ENCODE measurements at places on chromosomes 7 and 10.

DNA sequence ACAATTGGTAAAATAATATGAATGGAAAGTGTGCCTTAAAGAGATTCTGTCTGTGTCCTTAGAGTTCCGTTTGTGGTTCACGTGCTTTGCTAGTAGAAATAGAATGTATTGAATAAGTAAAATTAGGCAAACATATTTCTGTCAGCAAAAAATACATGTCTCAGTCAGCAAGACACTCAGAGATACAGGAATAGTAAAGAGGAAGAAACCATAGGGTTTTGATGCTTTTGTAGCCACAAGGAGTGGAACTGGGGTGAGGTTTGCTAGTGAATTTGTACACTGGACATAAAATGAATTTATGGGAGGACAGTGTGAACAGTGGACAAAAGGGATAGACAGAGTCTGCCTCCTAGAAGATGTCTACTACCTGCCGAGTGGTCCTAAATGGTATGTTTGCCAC is 289.2 kb upstream of the NRP1 start:
- H3K4me1 ChIP-seq = no peaks in the 10 kb centered on the region
- H3K27ac ChIP-seq = no peak overlapping the region
- H3K36me3 ChIP-seq = no peaks in the 10 kb centered on the region
- no peak for DNase-seq
- no peaks in the 10 kb centered on the region for H3K27me3 ChIP-seq
- no peak overlapping the region for H3K4me3 ChIP-seq

DNA sequence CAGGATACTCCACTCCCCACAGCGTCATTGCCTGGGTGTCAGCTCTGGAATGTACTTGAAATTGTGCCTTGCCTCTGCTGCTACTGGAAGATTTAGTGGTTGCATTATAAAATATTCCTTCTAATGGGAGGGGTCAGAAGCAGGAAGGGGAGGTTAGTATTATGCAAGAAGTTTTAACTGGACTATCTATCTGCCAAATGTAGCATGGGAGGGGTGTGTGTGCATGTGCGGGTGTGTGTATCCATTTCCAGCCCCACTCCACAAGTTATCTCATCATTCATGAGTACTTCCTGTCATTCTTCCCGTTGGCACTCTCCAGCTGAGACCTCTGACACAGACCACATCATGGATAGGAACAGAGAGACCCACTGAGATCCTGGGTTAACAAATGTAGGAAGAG is 13.4 kb downstream of the MBL2 start:
- H3K4me3 ChIP-seq = no peak overlapping the region
- H3K36me3 ChIP-seq = no peaks in the 10 kb centered on the region
- no peaks in the 10 kb centered on the region for H3K4me1 ChIP-seq
- no peak overlapping the region for H3K27ac ChIP-seq
- no peaks in the 10 kb centered on the region for H3K27me3 ChIP-seq

DNA sequence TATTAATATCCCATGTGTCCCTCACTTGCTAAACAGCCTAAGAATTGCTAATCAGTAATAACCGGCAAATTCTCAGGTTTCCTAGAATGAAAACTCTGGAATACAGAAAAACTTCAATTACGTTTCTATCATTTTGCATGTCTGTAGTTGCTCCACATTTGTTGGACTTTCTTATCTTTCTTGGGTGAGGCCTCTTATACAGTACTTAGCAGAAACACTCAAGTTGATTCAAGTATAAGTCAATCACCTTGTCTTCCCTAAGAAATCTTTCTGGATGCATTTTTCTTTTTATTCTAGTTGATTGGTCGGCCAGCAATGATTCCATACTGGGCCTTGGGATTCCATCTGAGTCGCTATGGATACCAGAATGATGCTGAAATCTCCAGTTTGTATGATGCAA is 61.4 kb downstream of the MGAM2 start:
- H3K36me3 ChIP-seq = no peaks in the 10 kb centered on the region
- H3K4me1 ChIP-seq = no peaks in the 10 kb centered on the region
- H3K4me3 ChIP-seq = no peak overlapping the region
- no peak overlapping the region for H3K27ac ChIP-seq
- peaks cover 5% of the 10 kb centered on the region for H3K27me3 ChIP-seq

DNA sequence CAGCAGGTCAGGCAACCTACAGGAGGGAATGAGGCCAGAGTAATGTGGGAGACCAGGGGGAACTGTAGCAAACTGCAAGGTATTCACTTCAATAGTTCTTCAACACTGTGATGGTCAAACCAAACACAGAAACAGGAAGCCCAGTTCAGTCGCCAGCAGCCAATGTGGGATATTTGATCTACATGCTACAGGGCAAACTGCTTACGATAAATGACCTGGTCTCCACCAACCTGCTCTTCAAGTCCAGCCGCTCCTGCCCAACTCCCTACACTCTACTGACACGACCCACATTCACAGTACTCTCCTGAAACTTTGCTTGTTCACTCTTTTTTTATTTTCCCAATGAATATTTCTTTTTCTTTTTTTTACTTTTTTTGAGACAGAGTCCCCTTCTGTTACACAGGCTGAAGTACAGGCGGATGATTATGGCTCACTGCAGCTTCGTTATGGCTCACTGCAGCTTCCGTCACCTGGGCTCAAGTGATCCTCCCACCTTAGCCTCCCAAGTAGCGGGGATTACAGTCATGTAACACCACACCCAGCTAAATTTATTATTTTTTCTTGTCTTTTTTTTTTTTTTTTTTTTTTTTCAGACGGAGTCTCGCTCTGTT is 42.1 kb downstream of the MDH2 start:
- DNase-seq = no peak
- peak overlapping the region; percentile 17 for H3K27ac ChIP-seq
- no peak overlapping the region for H3K4me3 ChIP-seq
- no peaks in the 10 kb centered on the region for H3K27me3 ChIP-seq

DNA sequence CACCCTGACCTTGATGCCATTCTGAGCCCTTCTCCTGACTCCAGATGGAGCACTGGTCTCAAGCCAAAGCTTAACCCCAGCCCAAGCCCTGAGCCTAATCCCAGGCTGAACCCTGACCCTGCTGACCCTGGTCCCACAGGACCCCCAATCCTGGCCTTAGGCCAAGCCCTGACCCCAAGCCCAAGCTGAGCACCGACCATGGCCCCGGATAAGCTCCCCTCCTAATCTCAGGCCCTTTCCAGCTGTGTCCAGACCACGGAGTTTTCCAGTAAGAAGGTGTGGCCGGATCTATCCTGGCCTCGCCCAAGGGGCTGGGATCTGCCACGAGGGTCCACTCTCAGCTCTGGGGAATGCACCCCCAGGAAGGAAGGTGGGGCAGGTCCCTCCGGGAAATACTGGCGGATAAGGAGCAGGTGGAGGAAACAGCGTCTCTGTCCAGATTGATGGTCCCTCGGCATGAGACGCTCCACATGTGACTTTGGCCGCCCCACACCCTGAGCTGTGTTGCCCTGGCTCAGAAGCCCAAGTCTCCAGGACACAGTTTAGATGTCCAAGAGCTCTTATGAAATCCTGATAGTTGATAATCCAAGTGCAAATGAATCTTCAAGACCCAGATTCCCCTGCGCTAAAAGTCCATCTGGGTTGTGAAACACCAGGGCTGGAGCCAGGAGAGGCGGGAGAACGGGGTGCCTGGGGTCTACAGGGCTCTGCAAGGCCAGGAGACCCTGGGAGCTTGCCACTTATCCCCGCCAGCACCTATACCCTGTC is 10.4 kb downstream of the ELN start:
- no peak overlapping the region for H3K4me3 ChIP-seq
- peaks cover 11% of the 10 kb centered on the region for H3K4me1 ChIP-seq
- H3K27me3 ChIP-seq = peaks cover 14% of the 10 kb centered on the region
- H3K36me3 ChIP-seq = no peaks in the 10 kb centered on the region
- H3K27ac ChIP-seq = no peak overlapping the region
- no peak for DNase-seq

DNA sequence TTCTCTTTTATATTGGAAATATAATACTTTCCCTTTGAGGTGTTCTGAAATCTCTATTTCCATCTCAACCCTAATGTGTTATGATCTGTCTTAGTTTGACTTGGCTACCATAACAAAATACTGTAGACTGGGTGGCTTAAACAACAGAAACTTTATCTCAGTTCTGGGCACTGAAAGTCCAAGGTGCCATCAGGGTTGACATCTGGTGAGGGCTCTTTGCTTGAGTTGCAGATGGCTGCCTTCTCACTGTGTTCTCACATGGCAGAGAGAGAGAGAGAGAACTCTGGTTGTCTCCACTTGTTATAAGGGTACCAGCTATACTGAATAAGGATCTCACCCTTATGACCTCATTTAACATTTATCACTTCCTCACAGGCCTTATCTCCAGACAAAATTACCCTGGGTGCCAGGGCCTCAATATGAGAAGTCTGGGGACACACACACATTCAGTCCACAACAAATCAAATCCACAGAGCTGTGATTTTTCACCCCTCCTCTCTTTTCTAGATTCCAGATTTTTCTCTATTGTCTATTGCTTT is 104.5 kb downstream of the SRI start:
- no peak for DNase-seq
- no peaks in the 10 kb centered on the region for H3K36me3 ChIP-seq
- H3K4me3 ChIP-seq = no peak overlapping the region
- H3K27ac ChIP-seq = no peak overlapping the region
- H3K27me3 ChIP-seq = no peaks in the 10 kb centered on the region
- no peaks in the 10 kb centered on the region for H3K4me1 ChIP-seq

- H3K27me3 ChIP-seq = no peaks in the 10 kb centered on the region
Measured at GRCh38 chr10:128776673-128777252, 650.5 kb upstream of the MKI67 start.

GRCh38 chr7:66697449-66698438 is 42.8 kb upstream of the RABGEF1 start:
- peaks cover 11% of the 10 kb centered on the region for H3K36me3 ChIP-seq
- H3K4me3 ChIP-seq = no peak overlapping the region
- H3K4me1 ChIP-seq = peaks cover 8% of the 10 kb centered on the region

GRCh38 chr10:27998178-27998953 is 513 bp downstream of the ODAD2 start:
- H3K27me3 ChIP-seq = peaks cover 18% of the 10 kb centered on the region
- no peak for DNase-seq
- no peaks in the 10 kb centered on the region for H3K36me3 ChIP-seq
- H3K27ac ChIP-seq = no peak overlapping the region
- H3K4me1 ChIP-seq = no peaks in the 10 kb centered on the region

DNA sequence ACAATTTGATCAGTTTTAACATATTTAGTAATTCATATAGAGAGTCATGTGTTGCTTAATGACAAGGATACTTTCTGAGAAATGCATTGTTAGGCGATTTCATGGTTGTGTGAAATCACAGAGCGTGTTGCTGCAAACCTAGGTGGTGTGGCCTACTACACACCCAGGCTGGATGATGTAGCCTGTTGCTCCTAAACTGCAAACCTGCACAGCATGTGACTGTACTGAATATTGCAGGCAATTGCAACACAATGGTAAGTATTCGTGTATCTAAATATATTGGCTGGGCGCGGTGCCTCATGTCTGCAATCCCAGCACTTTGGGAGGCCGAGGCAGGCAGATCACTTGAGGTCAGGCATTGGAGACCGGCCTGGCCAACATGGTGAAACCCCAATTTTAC is 73.7 kb upstream of the BAIAP2L1 start:
- peaks cover 4% of the 10 kb centered on the region for H3K27me3 ChIP-seq
- DNase-seq = no peak
- no peak overlapping the region for H3K4me3 ChIP-seq
- no peaks in the 10 kb centered on the region for H3K36me3 ChIP-seq
- no peaks in the 10 kb centered on the region for H3K4me1 ChIP-seq

GRCh38 chr7:1883031-1883761 is 213.1 kb downstream of the ELFN1 start:
- no peaks in the 10 kb centered on the region for H3K27me3 ChIP-seq
- H3K4me3 ChIP-seq = no peak overlapping the region
- peaks cover 34% of the 10 kb centered on the region for H3K4me1 ChIP-seq
- DNase-seq = peak; percentile 42
- no peak overlapping the region for H3K27ac ChIP-seq
- no peaks in the 10 kb centered on the region for H3K36me3 ChIP-seq

GRCh38 chr10:117264782-117265181 is 23.9 kb downstream of the SLC18A2 start:
- no peak overlapping the region for H3K27ac ChIP-seq
- H3K36me3 ChIP-seq = no peaks in the 10 kb centered on the region
- no peak overlapping the region for H3K4me3 ChIP-seq
- peaks cover 11% of the 10 kb centered on the region for H3K27me3 ChIP-seq
- DNase-seq = no peak

GRCh38 chr7:91019686-91020385 is 244.4 kb upstream of the FZD1 start:
- H3K4me1 ChIP-seq = no peaks in the 10 kb centered on the region
- H3K4me3 ChIP-seq = no peak overlapping the region
- H3K27me3 ChIP-seq = no peaks in the 10 kb centered on the region
- no peaks in the 10 kb centered on the region for H3K36me3 ChIP-seq
- no peak for DNase-seq

GRCh38 chr10:45439365-45439764 is 65.3 kb downstream of the ALOX5 start:
- no peak for DNase-seq
- H3K4me3 ChIP-seq = no peak overlapping the region
- H3K36me3 ChIP-seq = no peaks in the 10 kb centered on the region
- no peaks in the 10 kb centered on the region for H3K27me3 ChIP-seq
- no peak overlapping the region for H3K27ac ChIP-seq

GRCh38 chr7:80679921-80680907 is 41.8 kb downstream of the CD36 start:
- DNase-seq = no peak
- no peaks in the 10 kb centered on the region for H3K27me3 ChIP-seq
- peaks cover 18% of the 10 kb centered on the region for H3K4me1 ChIP-seq
- no peak overlapping the region for H3K4me3 ChIP-seq
- H3K27ac ChIP-seq = no peak overlapping the region

DNA sequence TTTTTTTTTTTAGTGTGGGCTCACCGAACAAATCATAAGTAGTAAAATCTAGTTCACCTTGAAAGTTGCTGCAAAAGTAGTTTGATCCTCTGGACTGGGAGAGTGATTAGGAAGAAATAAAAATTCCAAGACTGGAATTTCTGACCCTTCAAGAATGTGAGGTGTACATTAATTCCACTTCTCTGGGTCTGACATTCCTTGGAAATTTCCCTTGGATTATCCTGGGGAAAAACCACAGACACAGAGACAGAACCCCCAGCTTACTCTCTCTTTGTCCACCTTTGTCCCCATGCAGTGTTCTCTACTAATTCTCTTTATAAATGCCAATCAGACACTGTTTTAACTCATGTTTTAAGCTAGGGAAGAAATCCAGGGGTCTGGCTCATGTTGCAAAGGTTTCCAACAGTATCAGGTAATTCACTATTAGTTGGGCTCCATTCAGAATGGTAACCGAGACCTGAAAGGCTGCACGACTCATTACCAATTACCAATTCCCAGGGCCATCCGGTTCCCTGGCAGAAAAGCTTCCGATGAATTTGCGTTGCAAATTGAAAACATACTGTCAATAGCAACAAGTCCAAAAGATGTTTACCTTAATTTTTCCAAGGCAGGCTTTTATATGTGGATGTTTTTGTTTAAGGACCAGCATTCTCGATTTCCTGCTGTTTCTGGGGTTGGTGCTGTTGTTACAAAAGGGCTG is 86.3 kb downstream of the BAMBI start:
- no peaks in the 10 kb centered on the region for H3K36me3 ChIP-seq
- H3K4me3 ChIP-seq = no peak overlapping the region
- H3K27ac ChIP-seq = no peak overlapping the region
- no peaks in the 10 kb centered on the region for H3K4me1 ChIP-seq
- no peak for DNase-seq

- H3K4me1 ChIP-seq = no peaks in the 10 kb centered on the region
- H3K4me3 ChIP-seq = no peak overlapping the region
- no peak overlapping the region for H3K27ac ChIP-seq
- H3K36me3 ChIP-seq = no peaks in the 10 kb centered on the region
- H3K27me3 ChIP-seq = peaks cover 77% of the 10 kb centered on the region
- no peak for DNase-seq
Measured at GRCh38 chr10:93074597-93075368, 1.1 kb downstream of the CYP26A1 start.

Data from keratinocyte (primary cell).